Non-pigmented ciliary epithelial cell (primary cell): ENCODE measurements at places on chromosomes 12 and 14.

DNA sequence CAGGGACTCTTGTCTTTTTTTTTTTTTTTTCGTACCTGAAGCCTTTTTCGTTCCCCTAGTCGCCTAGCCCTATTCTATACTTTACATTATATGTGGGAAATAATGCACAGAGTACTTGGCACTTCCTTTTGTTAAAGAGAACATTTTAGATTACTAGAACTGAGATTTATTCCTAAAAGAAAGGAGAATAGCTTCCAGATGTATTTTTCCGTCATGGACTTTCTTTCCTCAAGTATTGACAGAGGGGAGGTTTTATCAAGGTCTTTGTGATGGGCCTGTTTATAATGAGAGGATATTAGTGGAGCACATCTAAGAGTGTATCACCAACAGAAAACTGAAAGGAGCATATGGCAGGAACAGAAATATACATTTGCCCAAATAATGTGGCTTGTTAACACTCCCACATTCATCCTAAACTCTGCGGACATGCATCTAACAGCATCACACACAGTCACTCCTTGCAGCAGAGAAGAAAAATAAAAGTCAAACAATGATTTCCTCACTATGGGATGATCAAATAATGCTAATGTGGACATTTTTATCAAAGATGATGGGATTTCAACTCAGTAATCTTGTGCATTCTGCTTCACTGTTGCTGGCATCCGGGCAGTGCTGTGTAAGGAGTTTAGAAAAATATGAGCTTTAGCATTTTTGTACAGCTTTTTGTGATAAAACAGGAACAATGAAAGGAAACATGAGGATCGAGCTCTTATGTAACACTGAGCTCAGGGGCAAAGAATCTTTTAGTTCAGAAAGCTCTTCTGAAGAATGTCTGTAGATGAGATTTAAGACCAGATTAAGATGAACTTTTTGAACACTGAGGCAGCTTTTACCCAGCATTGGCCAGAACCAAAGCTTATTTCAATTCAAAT, 183.1 kb downstream of the EGLN3 start:
- DNase-seq: no peak

GRCh38 chr14:21098892-21099595, 589 bp upstream of the ZNF219 start:
- DNase-seq: no peak

GRCh38 chr14:22131749-22132476, 457.1 kb downstream of the DAD1 start:
- no peak for DNase-seq

DNA sequence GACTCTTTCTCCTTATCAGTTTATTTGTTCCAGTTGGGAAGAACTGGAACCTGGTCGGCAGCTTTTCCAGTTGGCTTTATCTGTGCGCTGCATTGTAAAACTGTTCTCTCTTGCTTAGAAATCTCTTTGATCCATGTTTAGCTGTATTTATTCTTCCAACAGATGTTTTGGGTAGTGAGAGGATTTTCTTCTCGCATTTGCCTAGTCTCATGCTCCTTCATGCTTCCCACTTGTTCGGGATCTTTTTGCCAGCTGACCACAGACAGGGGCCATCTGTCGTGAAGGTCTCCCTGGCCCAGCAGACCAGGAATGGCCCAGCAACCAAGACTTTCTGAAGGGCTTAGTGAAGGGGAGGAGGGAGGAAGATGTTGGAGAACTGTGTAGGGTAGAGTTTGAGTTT, 21.6 kb downstream of the NTF3 start:
- DNase-seq: no peak

DNA sequence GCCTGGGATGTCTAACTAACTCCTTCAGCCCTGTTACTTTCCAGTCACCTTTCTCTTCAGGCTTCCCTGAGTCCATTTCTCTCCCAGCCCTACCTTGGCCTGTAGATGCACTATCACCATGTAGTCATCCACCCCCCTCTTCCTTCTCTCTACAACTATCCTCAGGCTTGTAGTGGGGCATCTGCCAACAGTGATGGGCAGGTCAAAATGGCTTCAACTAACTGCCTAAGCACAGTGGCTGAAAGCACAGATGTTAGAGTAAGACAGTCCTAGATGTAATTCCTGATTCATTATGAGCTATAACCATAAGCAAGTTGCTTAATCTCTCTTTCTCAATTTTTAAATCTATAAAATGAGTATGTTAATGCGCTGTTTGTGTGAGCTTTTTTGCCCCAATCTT, 133.6 kb upstream of the NAV3 start:
- DNase-seq: no peak

DNA sequence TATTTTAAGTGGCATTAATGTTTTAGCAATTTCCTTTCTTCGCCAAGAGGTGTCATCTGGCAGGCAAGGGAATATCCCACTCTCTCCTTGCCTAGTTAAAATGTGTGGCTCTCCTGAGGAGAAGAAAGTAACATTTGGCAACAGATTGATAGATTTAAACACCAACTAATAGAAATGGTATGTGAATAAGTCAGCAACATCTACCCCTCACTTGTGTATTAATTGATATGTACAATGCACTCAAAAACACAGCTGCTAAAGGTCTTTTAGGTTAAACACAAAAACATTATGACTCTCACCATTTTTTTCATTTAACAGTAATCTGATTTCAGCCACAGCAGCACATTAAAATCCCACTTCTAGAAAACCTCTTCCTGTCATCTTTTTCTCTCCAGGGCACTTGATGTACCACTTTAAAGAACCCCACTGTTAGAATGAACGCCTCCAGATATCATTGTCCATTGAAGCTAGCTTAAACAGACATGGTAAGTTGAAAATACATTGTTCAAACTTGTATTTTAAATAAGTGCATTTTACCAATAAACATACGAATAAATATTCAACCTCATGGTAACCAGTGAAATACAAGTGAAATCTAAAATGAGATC, 151.7 kb downstream of the RPAP3 start:
- no peak for DNase-seq

- no peak for DNase-seq
Observed at GRCh38 chr12:12985817-12986408, 14.2 kb downstream of the HEBP1 start.

- DNase-seq: no peak
Observed at GRCh38 chr14:100607611-100607956, 20.4 kb upstream of the BEGAIN start.

GRCh38 chr14:54301359-54301758, 95.4 kb upstream of the CDKN3 start:
- DNase-seq: no peak

GRCh38 chr12:125222876-125223275, 157.6 kb downstream of the AACS start:
- DNase-seq: no peak

DNA sequence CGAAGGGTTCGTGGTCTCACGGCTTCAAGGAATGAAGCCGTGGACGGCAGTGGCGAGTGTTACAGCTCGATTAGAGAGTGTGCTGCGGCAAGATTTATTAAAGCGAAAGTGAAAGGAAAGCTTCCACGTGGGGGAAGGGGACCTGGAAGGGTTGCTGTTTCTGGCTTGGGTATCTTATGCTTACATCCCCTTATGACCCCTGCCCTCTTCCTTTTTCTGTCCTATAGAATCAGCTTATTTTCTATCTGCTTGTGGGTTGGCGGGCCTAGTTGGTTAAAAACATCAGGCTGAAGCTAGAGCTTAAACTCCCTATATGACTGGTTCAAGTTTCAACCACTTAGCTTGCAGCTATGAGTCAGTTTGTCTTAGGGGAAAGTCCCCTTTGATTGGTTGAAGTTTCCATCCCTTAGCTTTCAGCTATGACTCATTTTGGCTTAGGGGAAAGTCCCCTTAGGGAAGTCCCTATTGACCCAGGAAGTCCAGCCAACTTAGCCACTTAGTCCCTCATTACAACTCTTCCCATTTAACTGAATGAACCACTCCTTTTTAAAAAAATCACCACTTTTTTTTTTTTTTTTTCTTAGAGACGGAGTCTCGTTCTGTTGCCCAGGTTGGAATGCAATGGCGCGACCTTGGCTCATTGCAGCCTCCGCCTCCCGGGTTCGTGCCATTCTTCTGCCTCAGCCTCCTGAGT, 1494.7 kb upstream of the TMEM132C start:
- DNase-seq: peak; percentile 14

GRCh38 chr12:2857576-2857975, 737 bp upstream of the TEX52 start:
- DNase-seq: no peak
